ENCODE measurements at places on chromosomes 3 and 15.

DNA sequence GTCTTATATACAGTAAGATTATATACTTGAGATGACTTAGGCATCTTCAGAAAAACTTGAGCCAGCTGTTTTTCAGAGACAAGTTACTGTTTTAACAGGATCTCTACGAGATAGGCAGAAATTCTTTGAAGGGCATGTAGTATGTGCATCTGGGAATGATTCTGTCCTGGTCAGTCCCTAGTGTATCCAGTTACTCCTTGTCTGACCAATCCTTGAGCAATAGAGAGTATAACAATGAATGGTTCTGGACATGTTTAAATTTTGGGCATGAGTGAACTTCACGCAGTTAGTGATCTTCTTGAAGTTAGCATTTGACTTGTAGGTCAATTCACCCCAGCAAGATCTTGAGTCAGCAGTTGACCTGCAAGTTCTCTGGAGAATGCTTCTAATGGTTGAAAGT is 24.7 kb upstream of the HHLA2 start:
- no peak for DNase-seq

- DNase-seq, result no peak
These were observed 265.3 kb downstream of the CD47 start for GRCh38 chr3:107825556-107825955.

- peak; percentile 45 for DNase-seq
These were observed 3.8 kb upstream of the GABPB1 start for GRCh38 chr15:50358845-50359244.

DNA sequence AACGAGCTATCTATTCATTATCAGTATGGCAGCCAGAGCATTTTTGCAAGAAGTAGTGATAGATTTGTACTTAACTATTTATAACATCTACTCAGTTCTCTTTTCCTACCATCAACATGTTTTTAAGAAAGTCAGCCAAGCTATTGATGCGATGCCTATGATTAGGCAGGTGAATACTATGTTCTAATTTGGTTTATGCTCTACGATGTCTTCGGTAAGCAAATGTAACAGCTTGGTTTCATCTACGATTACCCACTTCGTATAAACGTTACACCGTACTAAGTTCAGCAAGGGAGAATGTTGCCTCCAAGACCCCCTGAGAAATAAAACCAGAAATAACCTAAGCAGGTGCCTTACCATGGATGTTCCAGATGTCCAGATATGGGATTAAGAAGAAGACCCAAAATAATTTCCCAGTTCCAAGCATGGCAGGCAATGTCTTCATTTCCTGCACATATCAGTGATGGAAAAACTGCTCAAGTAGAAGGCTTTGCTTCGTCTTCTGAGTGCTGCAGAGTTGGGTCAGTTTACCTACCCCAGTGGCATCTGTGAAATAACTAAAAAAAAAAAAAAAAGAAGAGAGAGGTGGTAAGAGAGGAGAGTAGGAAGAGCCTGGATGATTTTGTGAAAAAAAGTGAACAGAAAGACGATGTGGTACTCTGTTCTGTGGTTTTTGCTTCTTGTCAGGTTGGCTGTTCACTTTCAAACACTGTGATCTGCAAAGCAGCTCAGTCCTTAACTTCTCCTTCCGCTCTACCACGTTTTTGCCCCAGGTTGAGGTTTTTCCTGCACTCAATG is at the start of gene BTLA:
TSS of gene BTLA (minus strand) at position 559 of the 798 bp plus-strand sequence. CDS start at position 445, 114 bp downstream.
- no peak for DNase-seq

GRCh38 chr3:110493438-110494092 is 578.1 kb upstream of the NECTIN3 start:
- no peak for DNase-seq

- DNase-seq, result peak; percentile 96
These were observed at the start of gene MAGI1 for GRCh38 chr3:66038726-66039589. Gene MAGI1 (minus strand): TSS chr3:66038918. CDS start chr3:66038308, 610 bp downstream.

- no peak for DNase-seq
These were observed 8.9 kb downstream of the RNF7 start for GRCh38 chr3:141746962-141747361.

DNA sequence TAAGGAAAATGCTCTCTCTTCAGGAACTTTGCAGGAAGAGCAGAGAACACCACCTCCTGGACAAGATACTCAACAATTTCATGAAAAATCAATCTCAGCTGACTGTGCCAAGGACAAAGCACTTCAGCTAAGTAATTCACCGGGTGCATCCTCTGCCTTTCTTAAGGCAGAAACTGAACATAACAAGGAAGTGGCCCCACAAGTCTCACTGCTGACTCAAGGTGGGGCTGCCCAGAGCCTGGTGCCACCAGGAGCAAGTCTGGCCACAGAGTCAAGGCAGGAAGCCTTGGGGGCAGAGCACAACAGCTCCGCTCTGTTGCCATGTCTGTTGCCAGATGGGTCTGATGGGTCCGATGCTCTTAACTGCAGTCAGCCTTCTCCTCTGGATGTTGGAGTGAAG is 200.5 kb downstream of the AKAP13 start:
- no peak for DNase-seq

DNA sequence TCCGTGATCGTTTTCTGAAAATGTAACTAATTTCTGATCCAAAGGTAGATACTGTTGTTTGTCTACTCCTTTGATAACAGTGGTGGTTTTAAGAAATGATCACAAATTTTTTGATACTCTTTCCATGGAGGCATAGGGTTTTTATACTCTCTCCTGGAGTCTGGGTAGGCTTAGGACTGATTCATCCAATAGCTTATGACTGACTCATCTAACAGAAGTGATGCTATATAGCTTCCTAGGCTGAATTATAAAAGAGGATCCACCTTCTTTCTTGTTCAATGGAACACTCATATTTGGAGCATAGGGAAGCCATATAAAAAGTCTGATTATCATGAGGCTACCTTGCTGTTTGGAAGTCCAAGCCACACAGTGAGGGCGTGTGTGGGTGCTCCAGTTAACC is 84.3 kb downstream of the CHST2 start:
- no peak for DNase-seq

DNA sequence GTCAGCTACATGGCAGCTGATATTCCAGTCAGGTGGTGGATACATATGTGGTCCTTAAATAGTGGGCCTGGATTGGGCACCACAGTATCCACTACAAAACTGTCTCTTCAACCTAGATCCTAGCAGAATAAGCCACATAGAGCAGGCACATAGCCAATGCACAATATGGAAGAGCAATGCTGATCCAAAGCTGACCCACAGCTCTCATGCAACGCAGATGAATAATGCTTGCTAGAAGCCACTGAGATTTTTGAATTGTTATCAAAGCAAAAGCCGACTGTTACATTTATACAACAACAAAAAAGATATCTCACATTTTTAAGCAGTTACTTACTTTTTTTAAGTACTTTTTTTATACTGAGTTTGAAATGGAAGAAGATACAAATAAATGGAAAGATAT is 11.2 kb downstream of the CNTN3 start:
- no peak for DNase-seq

- no peak for DNase-seq
These were observed 296.8 kb downstream of the RORA start for GRCh38 chr15:60932051-60932915.

DNA sequence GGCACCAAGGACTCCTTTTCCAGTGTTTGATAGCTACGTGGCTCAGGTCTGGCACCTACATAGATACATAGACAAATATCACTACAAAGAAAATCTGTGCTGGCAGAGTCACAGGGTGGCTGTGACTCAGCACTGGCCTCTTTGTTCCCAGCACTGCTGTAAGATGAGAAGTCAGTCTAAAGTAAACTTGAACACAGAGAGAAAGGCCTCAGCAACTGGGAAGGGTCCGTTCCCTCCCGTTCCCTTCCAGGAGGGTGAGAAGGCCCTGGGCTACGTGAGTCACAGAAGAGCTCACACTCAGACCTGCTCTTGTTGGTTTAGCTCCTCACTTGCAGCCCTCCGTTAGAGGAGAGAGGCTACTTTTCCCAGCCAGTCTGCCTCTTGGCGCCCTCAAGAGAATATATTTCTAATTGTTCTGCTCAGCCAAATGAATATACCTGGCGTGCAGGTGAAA is 23.1 kb downstream of the ANXA2 start:
- peak; percentile 92 for DNase-seq

GRCh38 chr3:70640481-70640880 is 328.0 kb upstream of the MDFIC2 start:
- DNase-seq, result no peak

- no peak for DNase-seq
These were observed 12.4 kb upstream of the SOX2 start for GRCh38 chr3:181699171-181699903.

GRCh38 chr3:193297421-193297820 is 56.4 kb downstream of the PLAAT1 start:
- no peak for DNase-seq

- no peak for DNase-seq
These were observed 17.3 kb upstream of the AP4E1 start for GRCh38 chr15:50891159-50891558.

DNA sequence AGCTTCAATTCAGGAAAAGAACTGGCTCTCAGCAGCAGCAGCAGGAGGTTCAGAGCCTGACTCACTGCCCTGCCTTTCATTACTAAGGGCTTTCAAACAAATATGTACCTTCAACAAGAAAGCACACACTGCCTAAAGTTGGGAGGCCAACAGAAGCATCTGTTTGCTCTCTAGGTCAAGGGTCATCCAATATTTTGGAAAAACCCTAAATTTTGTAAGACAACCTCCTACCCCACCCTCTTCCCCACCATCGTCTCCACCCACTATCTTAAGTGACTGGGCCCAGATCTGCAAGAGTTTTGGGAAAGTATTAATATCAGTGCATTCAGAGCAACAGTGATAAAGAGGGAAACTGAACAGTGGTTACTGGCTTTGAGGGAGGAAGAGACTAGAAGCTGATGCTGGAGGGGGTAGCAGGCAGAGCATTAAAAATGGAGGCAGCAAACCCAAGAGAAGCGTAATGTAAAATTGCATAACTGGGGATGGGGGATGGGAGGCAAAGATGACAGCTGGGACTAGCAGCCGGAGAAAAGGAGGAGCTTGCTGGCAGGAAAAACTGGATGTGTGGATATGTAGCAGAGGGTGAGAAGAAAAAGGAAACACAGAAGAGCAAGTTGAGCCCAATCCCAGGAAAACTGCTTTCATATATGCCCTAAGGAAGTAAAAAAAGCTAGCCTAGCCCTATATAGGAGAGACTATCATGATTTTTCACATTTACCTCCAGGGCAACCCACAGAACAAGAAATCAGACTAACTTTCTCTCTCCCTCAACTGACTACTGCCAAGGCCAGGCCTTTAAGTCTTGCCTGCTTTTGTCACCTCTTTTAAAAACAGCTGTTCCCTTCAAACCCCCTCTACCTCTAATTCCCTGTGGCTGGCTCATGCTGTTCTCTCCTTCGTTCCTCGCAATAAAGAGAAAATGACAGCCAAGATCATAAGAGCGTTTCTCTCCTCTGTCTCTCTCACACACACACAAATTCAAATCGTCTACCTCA is 31.4 kb downstream of the NPTN start:
- DNase-seq, result peak; percentile 83

DNA sequence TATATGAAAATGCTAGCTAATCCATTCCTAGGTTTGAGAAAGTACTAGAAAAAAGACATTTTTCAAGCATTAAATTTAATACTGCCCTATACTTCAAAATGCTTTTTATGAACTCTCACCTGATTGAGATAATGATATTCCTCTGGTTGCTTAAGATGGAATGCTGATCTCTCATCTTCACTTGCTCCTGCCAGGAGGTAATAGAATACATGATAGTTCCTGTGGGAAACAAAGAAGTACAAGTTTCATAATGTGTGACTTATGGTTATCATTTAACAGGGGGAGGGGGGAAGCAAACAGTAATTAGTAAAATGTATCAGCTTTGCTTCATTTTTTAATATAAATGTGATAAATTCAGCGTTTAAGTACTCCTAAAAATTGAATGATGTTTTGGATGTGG is 97.2 kb downstream of the MYO9A start:
- DNase-seq, result no peak

DNA sequence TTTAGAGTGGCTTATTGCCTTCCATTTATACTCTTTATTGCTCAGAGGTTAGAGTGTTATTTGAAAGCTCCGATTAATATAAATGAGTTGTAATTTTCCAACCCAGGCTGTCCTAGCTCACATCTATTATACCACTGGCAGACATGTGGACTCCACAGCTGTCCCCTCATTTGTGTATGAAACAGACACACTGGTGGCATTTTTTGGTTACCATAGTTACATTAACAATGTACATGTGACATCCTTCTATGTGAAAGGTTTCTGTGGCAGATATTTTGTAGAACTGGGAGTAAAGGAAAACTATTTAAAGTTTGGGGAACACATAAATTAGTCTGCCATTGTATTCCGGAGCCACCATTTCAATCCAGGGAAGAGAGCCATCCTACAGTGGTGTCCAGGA is 5.3 kb downstream of the LRRN1 start:
- DNase-seq, result no peak

GRCh38 chr15:35170207-35170606 is 85.1 kb upstream of the NANOGP8 start:
- no peak for DNase-seq

DNA sequence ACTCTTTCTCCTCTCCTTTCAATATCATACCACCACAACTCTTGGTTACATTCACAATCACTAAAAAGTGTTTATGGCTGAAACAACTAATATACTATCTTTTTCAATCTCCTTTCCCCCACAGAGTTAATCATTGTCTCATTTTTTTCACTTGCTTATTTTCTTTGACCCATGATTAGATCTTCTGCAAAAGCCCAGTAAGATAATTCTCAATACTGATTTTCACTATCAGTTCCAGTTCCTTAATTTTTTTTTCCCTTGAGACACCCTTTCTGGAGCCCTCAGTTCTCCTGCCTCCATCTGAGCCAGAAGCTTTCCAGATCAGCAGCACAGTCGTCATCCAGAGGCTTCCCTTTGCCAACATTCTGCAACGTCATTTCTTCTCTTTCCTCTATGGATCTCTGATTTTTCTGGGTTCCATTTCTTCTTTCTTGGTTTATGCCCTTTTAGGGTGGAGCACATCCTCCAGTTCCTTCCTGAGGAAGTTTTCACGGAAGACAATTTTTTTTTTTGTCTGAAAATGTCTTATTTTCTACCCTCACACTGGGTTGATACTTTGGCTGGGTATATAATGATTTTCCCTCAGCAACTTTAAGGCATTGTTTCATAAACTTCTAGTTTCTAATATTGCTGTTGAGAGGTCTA is 88.7 kb upstream of the C15orf39 start:
- DNase-seq, result no peak

DNA sequence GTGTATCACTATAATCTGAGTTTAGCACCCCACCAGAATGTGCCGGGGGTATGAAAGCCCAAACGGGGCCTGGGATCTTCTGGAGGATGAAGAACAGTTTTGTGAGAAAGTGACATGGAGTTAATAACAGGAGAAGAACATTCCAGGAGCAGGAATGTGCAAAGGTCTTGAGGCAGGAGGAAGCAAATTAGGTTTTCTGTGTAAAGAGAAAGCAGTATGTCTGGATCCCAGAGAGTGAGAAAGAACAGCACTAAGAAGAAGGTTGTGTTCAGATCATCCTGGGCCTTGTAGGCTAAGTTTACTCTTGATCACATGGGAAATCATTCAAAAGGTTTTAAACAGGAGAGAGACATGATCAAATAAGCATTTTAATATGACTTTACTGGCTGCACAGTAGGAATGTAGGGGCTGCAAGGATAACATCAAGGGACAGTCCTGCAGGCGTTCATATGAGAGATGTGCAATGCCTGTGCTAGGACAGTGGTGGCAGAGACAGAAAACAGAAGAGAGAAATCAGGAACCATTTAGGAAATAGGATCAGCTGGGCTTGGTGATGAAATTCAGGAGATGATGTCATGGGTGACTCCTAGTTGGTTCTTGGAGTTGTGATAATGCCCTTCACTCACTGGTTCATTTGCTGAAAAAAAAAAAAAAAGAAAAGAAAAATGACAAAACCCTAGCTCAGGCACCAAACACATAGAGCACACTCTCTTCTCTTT is 113.5 kb downstream of the TNIK start:
- peak; percentile 61 for DNase-seq
